ENCODE measurements at places on chromosomes 7 and 10.

DNA sequence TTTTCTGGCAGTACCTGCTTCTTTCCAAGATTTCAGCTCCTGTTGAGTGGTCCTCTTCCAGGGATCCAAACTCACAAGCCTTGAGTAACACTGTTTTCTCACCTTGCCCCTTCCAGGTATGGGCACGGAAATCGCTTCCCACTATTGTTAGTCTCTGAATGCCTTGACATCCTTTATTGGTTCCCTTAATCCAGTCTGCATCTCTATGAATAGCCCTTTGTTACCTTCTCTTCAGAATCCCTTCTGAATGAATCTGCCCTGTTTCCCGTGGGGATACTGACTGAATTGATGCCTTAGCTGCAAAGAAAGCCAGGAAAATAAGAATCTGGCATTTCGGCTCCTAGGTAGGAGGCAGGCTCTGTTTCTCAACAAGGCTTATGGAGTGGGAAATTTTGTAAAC, 467.7 kb downstream of the PLXNA4 start:
- no peak for DNase-seq

GRCh38 chr10:19117438-19117837, 68.8 kb downstream of the MALRD1 start:
- no peak for DNase-seq

- no peak for DNase-seq
Measured at GRCh38 chr7:88395715-88396114, 89.0 kb upstream of the STEAP4 start.

- no peak for DNase-seq
Measured at GRCh38 chr10:75049316-75050148, 61.9 kb upstream of the SAMD8 start.

- peak; percentile 59 for DNase-seq
Measured at GRCh38 chr7:113444261-113444660, 325.9 kb upstream of the SMIM30 start.

DNA sequence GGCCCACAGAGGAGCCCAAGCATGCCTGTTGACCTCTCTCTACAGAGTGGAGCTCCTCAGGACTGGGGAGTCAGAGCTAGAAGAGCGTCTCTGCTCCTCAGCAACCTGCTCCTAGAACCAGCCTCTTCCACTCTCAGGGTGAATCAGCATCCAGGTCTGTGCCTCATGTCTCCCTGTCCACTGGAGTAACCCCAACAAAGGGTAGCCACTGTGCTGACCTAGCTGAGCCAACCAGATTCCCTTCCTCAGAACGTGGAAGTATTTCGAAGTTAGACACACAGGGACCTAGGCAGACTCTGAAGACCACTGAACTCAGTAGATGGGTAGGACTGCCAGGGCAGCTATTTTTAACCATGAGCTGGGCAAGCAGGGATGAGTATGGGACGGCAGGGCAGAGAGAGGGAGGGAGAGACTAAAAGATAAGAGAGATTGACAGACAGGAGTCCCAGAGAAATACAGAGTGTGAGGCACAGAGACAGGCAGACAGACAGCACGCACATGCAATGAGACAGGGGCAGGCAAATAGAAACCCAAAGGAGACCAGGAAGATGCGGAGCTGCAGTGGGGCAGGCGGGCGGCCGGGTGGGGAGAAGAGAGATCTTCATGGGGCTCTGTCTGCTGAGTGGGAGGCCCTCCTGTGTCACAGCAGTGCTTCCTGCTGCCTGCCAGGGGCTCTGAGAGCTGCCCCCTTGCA, 56.7 kb downstream of the OSBPL3 start:
- no peak for DNase-seq

GRCh38 chr7:36507475-36508440, 118.1 kb downstream of the ANLN start:
- DNase-seq: no peak

GRCh38 chr10:78362406-78363022, 328.9 kb downstream of the RPS24 start:
- no peak for DNase-seq

GRCh38 chr10:32889631-32890212, 68.3 kb downstream of the ITGB1 start:
- no peak for DNase-seq

GRCh38 chr10:18021725-18022480, 70.2 kb downstream of the SLC39A12 start:
- DNase-seq: no peak

DNA sequence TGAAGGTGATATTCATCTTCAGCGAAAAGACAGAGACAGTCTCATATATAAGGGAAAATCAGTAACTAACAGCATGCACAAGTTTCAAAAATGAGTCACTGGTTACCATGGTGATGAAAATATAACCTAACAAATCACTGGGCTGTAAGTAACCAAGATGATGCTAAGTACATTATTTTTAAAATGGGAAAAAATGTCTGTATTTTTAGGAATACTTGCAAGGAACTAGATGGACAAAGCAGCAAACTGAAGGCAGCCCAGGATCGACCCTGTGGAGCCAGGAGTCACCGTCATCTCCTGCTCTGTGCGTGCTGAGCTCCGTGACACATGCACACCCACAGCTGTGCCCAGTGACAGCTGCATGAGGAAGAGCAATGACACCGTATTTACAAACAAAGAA, 137.3 kb downstream of the ELMO1 start:
- no peak for DNase-seq

DNA sequence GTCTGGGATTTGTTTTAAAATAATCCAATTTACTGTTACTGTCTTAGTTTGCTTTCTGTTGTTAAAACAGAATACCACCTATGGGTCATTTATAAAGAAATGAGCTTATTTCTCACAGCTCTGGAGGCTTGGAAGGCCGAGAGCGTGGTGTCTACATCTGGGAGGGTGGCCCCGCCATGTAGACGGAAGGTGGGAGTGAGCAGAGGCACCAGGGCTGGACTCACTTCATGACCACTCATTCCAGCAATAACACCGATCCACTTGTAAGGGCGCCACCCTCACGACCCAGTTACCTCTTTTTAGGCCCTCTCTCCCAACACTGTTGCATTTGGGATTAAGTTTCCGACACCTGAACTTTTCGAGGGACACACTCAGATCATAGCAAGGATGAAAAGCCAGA, 36.2 kb upstream of the CFAP46 start:
- no peak for DNase-seq

DNA sequence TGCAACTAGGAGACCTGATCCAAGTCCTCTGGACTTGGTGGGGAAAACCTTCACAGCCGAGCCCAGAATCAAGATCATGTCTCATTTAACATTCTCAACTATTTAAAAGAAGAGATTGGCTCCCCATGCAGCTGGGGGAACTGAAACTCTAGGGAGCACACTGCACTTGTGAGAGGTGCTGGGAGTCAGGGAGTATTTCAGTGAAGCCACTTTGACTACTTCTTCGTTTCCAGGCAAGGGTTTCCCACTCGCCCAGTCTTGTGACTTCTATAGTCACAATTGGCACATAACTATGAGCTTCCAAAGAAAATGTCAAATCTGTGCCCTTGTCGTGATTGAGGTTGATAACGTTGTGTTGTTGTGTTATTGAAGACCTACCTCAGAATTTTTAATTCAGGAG, 62.9 kb downstream of the AKR1B1 start:
- no peak for DNase-seq

- no peak for DNase-seq
Measured at GRCh38 chr7:47901542-47901941, 46.7 kb downstream of the PKD1L1 start.

GRCh38 chr10:50396491-50397311, 145.4 kb upstream of the ASAH2 start:
- no peak for DNase-seq

GRCh38 chr7:74101061-74101681, 17.6 kb downstream of the LIMK1 start:
- DNase-seq: no peak

DNA sequence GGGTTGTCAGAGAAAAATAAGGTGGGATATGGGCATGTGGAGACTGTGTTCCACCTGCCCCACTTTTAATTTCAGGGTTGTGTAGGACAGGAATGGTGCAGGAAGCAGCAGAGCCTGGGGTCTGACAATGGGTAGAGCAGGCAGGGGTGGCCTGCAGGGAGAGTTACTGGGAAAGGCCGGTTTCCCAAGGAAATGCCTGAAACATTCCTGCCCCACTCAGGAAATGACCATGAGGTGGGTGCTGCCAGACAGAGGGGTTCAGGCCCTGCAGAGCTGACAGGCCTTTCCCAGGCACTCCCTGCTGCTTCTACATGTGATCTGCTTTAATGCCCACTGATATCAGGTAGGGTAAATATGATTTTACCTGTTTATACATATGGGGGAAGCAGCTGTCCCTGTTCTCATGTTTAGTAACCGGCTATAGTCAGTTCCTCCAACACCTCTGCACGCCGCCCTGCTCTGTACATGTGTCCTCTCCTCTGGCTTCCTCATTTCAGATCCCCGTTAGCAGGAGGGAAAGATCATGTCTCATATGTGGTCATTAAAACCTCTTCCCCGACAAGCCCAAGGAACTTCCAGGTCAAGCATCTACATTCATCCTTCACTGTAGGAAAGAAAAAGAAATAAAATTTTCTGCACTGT, 118.6 kb upstream of the PRSS58 start:
- no peak for DNase-seq

GRCh38 chr10:94213980-94214379, 148.8 kb downstream of the NOC3L start:
- no peak for DNase-seq

GRCh38 chr7:90747516-90747915, 151.4 kb downstream of the CDK14 start:
- DNase-seq: no peak

- DNase-seq: no peak
Measured at GRCh38 chr7:38806912-38807311, 102.1 kb downstream of the VPS41 start.

DNA sequence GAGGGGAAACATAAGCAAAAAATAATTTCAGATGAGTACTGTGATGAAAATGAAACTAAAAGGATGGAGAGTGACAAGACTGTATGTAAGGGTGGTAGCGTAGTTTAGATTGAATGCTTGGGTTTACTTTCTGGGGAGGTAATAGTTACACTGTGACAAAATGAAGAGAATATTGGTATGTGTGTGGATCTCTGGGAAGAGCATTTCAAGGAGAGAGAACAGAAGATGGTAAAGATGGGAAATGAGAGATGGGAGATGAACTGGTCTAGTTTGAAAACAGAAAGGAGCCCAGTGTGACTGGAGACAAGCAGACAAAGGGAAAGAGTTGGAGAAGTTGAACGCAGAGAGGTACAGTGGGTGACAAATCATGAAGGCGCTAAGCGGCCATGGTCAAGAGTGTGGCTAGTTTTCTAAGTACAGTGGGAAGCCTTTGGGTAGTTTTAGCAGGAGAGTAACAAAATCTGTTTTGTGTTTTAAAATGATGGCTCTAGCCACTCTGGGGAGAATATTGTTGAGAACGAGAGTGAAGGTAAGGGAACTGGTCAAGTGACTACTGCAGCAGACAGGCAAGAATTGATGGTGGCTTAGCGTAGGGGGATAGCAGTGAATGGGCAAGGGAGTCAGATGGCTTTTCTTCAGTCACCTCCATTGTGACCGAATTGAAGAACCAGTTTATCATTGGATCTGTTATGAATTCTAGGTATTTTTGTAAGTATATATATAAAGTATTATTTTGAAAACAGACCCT, 22.6 kb downstream of the PALS2 start:
- DNase-seq: no peak

DNA sequence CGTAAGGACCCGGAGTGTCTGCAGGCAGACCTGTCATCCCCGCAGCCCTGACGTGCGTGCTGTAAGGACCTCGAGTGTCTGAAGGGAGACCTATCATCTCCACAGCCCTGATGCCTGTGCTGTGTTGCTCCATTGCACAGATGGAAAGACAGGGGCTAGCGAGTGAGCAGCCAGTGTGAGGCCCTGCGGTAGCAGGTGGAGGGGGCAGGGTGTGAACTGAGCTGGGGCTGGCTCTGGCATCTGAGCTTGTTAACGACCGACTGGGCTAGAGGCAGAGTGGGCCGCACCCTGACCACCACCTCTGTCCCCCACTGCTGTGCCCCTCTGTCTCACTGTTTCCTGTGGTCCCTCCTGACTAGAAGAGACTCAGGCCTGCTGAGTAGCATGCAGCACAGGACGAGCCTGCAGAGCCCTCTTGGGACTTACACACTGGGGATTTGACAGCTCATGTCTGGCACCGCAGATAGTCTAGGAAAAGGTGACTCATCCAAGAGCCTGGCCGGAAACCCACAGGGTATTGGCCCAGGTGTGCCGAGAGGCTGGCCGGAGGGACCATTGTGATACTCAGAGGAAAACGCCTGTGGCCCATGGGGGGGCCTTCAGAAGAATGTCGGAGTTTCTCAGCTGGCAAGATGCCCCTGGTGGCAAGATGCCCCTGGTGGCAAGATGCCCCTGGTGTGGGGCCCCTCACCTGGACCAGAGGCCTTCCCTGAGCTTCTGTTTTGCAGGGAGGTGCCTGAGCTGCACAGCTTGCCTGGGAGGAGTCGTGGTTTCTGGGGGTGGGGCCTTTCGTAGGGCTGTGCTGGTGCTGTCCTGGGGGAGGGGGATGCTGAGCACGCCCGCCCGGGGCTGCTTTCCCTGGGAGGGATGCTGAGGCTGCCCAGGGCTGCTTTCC, 34.3 kb downstream of the INPP5A start:
- peak; percentile 78 for DNase-seq

DNA sequence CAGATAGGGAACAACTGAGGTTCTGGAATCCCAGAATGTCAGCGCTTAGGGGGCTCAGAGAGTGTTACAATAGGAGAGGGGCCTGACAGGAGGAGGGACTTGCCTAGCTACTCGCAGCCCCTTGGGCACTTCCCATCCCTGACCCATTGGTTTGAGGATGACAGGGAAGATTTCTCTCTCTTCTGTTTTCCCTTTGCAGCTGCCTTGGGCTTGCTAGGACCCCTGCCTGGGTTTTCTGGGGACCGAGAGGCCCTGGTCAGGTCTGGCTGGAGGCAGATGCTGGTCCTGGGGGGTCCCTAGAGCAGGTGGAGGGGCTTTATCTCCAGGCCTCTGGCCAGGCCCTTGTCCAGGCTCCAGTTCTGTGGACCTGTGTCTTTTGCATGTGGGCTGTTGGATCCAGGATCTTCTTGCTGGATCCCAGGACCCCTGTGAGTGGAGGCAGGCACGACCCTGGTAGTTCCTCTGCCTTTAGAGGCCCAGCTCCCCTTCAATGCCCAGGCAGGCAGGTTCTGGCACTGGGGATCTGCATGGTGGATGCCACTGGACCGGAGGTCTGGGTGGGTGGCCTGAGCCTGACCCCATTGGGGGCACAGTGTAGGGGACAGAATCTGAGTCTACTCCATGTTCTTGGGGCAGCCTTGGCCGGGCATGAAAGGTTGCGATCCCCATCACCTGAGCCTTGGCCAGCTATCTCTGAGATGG, 26.9 kb downstream of the RAMP3 start:
- DNase-seq: no peak
